ENCODE measurements at places on chromosomes 11 and 22.

- DNase-seq: no peak
Measured at GRCh38 chr11:43561832-43562231, 118.7 kb upstream of the HSD17B12 start.

DNA sequence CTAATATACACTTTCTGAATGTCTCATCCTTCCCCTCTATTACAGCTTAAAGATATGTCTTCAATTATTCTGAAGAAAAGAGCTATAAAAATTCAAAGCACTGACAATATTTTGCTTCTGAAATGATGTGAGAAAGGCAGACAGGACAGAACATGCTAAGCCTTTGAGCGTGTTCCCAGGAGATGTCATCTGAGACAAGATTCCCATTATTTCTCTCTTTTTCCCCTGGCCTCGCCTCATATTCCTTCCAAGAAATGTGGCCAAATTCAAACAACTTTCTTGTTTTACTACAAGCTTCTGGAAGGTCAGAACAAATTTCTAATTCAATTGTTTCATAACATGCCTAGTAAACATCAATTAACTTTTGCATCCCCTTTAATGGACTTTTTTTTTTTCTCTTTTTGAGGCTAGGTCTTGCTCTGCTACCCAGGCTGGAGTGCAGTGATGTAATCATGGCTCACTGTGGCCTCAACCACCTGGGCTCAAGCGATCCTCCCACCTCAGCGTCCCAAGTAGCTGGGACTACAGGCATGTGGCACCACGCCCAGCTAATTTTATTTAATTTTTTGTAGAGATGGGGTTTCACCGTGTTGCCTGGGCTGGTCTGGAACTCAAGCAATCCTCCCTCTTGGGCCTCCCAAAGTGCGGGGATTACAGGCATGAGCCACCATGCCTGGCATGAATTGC lies 37.1 kb upstream of the NFRKB start:
- DNase-seq: no peak

GRCh38 chr11:65083134-65083833 lies 556 bp downstream of the CDCA5 start:
- no peak for DNase-seq

DNA sequence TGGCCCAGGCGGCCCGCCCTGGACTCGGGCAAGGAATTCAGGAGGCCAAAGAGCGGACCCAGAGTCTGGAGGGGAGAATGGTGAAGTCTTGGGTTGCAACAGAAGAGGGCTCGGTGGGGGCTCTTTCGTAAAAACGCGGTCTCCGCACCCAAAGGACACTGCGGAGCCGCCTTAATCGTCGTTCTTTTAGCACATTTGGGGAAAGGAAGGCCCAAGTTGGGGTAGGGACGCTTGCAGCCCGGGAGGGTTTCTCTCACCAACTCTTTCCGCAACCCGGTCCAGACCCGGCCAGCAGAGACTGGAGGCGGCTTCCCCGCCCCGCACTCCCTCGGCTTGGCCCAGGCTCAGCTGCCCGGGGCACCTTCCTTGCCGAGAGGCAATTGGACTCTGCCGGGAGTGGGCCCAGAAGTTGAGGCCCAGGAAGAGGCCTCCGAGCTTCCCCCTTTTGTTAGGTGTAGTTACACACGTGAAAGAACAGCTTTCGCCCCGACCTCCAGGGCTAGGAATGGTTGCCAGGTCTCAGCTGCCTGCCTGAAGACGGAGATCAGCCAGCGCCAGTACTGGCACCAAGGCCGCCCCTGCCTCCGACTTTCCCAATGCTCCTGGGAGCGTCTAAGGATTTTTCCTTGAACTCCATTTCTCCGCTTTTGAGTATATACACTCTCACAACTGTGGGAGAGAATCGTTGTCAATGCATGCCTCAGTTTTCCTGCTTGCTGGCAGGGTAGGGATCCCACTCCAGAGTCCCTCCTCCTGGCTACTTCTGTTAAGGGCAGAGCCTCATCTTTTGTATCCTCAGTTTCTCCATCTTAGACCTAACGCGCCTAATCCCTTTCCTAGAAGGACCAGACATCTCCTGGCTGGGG lies 3.7 kb downstream of the ALX4 start:
- no peak for DNase-seq

GRCh38 chr11:118841469-118842242 lies 42.0 kb upstream of the CXCR5 start:
- DNase-seq: no peak

- no peak for DNase-seq
Measured at GRCh38 chr11:3228445-3228829, 3.8 kb downstream of the MRGPRE start.

GRCh38 chr22:46071451-46072109 lies 78.7 kb upstream of the PPARA start:
- DNase-seq: peak; percentile 39

DNA sequence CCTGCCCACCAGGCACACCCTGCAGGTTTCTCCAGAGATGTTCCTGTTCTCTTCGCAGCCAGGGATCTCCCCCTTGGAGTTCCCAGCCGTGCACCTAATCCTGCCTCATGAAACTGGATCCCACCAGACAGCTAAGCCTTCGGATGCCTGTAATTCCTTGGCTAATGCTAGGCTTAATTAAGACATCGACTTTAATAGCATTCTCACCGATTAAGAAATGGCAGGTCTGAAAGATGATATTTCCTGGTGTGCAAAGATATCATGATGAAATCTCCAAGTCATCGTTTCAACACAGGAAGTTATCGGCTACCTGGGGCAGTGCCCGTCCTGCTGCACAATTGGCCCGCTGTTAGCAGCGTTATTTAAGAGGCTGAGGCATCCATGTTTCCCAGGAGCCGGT lies 41.5 kb upstream of the CCND1 start:
- DNase-seq: no peak

DNA sequence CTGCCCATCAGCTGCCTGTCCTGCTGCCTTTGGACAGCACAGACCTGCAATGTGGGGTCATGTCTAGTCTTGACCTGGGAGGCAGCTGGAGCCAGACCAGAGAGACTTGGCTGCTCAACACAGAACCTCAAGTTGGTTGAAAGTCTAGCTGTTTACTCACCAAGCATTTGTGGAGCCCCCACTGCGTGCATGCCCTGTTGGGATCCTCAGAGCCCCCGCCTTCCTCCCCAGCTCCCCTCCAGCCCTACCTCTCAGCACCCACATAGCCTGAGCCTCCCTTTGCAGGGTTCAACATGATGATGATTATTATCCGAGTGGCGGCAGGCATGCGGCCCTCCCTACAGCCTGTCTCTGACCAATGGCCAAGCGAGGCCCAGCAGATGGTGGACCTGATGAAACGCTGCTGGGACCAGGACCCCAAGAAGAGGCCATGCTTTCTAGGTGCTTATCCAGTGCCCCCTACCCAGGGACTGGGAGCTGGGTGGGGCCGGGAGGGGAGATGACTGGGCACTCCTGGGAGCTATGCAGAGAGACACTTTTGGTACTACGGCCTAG lies 8.3 kb downstream of the ANKK1 start:
- DNase-seq: no peak

DNA sequence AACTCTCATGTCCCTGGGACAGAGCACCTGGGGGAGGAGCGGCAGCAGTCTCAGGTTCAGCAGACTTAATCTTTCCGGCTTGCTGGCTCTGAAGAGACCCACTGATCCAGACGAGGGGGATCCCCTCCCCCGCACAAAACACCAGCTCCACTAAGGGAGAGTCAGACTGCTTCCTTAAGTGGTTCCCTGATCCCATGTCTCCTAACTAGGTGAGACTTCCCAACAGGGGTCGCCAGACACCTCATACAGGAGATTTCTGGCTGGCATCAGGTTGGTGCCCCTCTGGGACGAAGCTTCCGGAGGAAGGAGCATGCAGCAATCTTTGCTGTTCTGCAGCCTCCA lies 157.2 kb upstream of the TMEM45B start:
- no peak for DNase-seq

GRCh38 chr11:126132319-126132718 lies 69.7 kb upstream of the CDON start:
- no peak for DNase-seq

GRCh38 chr11:60221692-60222091 lies 21.2 kb downstream of the MS4A4E start:
- DNase-seq: no peak

- no peak for DNase-seq
Measured at GRCh38 chr22:20388200-20388599, 5.8 kb upstream of the ZNF74 start.

DNA sequence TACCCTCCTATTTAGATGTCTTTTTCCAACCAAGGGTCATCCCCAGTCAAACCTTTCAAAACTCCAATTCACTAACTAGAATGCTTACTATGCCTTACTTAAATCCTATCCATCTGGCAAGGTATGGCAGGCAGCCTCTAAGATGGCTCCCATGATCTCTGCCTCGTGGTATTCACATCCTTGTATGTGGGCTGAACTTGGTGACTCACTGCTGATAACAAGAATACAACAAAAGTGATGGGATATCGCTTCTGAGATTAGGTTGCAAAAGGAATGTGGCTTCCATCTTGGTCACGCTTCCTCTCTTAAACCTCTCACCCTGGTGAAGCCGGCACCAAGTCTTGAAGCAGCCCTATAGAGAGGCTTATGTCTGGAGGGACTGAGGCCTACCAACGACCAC lies 29.6 kb upstream of the UPB1 start:
- DNase-seq: no peak

GRCh38 chr11:79396674-79397073 lies 44.2 kb downstream of the TENM4 start:
- DNase-seq: no peak

- DNase-seq: no peak
Measured at GRCh38 chr11:7576726-7577290, 63.0 kb downstream of the PPFIBP2 start.

- DNase-seq: no peak
Measured at GRCh38 chr11:113281052-113281725, 33.2 kb upstream of the TTC12 start.

GRCh38 chr11:73308961-73309919 lies 1.2 kb downstream of the ARHGEF17 start:
- DNase-seq: no peak

GRCh38 chr11:121643479-121644186 lies 190.9 kb upstream of the SORL1-AS1 start:
- DNase-seq: no peak

- DNase-seq: no peak
Measured at GRCh38 chr11:14374922-14375830, 16.2 kb upstream of the RRAS2 start.

DNA sequence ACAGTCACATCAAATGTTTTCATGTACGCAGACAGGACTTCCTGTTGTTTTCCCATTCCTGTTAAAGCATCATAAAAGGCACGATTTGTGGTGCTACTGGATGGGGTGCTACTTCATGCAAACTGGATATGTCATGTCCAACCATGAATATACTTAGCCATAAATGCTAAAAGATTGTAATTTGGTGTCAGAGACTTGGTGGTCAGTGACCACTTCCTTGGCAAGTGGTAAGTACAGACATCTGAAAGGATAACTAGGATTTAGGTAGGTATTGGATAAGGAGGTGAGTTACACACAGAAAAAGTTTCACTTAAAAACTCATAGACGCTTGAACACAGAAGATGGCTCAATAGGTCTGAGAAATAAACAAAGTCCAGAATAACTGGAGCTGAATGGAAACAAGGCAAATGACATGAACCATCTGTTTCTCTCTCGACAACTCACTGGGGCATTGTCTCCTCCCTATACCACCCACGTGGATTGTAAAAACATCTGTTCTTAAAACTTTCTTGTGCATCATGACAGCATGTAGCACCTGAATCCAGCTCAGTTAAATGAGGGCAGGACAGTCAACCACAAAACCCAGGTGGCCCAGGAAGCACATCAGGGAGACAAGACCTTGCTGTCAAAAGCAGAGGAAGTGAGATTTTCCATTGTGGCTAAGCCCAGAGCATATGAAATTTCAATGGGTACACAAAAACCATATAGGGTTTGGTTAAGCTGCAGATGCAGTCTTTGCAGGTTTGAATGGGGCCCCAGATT lies 22.1 kb upstream of the IGLL5 start:
- no peak for DNase-seq

- no peak for DNase-seq
Measured at GRCh38 chr11:13388741-13389140, 74.3 kb downstream of the BTBD10 start.

- no peak for DNase-seq
Measured at GRCh38 chr11:2899080-2899783, 13.7 kb upstream of the CDKN1C start.

DNA sequence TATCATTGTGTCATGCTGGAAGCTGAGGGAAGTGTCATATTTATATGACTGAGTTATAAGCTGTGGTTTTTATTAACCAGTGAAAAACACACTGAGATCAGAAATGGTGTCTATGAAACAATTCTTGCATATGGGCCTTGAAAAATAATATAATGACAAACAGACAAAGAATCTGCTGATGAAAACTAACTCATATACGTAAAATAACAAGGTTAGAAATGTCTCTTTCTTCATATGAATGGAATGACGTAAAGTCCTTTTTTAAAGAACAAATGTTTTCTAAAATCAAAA lies 48.8 kb upstream of the PHF21B start:
- no peak for DNase-seq

DNA sequence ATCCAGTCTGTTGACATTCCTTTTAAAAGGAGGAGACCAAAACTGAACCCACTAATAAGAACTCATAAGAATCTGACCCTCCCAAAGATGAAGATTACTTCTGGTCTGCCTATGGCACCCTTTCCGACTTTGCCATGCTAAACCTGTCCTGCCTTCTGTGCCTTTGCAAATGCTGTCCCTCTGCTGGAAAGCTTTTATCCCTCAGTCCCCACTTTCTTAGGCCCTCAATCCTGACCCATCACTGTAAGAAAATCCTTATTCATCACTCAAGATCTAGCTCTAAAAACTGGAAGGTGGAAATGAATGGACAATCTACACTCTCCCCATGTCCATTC lies 10.4 kb downstream of the MPZL3 start:
- DNase-seq: no peak

DNA sequence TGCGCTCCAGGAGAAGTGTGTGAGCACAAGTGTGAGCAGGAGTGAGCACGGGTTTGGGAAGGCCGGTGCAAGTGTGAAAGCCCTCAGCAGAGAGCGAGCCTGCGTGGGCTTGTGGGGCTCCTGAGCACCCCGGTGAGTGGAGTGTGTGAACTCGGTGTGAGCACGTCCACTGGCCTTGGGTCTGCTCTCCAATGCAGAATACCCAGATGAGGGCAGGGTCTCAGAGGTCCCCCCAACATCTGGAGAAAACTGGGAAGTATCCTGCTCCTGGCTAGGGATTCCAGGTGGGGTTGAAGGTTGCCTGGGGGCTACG lies 1.2 kb downstream of the ESRRA start:
- DNase-seq: no peak

GRCh38 chr22:48580481-48580970 lies 1247.1 kb downstream of the BRD1 start:
- DNase-seq: no peak

GRCh38 chr22:35344956-35345690 lies 35.8 kb upstream of the HMOX1 start:
- DNase-seq: no peak

GRCh38 chr11:27976262-27976661 lies 131.7 kb downstream of the KIF18A start:
- no peak for DNase-seq

GRCh38 chr11:130715085-130715876 lies 201.0 kb downstream of the SNX19 start:
- DNase-seq: no peak

GRCh38 chr11:81241672-81242275 lies 1491.9 kb downstream of the FAM181B start:
- DNase-seq: no peak

- DNase-seq: no peak
Measured at GRCh38 chr11:3010004-3010403, 17.9 kb upstream of the NAP1L4 start.
